Posterior vena cava (tissue), 2 donors: ENCODE measurements at places on chromosomes 1 and 21. TPM values are rescaled to one million over a fixed set of nuclear protein-coding genes. Genes with fewer than 3 reads are reported as not detected.
A peak's percentile ranks its signal among the peaks of the same experiment; 100 is the strongest.

The KRTAP10-10 gene
- not detected for total RNA-seq

The TINAGL1 gene
- total RNA-seq = 123 TPM

The NCF2 gene
- total RNA-seq = 26.2 TPM

The CLCA4 gene
- total RNA-seq = not detected

DNA sequence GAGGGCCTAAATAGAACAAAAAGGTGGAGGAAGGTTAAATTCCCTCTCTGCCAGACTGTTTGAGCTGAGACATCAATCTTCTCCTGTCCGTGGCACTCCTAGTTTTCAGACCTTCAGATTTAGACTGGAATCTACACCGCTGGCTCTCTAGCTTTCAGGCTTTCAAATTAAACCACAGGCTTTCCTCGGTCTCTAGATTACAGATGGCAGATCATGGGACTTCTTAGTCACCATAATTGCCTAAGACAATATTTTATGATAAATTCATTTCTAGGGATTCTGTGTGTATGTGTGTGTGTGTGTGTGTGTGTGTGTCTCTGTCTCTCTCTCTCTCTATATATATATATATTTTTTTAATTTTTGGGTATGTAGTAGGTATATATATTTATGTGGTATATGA, 428.7 kb downstream of the PLA2G4A start:
- DNase-seq = no peak

DNA sequence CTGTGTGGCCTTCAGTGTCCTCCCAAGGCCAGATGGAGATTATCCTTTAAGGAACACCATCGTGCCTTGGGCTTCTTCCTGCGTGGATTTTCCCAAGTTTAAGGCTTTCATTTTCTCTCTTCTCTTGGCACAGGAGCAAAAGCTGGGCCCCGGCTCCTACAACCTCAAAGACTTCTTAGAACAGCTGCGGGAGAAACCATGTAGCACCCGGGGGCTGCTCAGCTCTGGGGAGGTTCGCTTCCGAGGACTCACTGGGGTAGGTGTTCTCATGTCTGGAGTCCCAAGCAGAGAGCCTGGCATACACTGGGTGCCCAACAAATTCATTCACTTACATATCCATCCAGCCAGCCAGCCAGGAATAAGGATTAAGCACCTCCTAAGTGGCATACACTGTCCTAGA, 6.6 kb upstream of the TTC22 start:
- DNase-seq = peak; percentile 31

DNA sequence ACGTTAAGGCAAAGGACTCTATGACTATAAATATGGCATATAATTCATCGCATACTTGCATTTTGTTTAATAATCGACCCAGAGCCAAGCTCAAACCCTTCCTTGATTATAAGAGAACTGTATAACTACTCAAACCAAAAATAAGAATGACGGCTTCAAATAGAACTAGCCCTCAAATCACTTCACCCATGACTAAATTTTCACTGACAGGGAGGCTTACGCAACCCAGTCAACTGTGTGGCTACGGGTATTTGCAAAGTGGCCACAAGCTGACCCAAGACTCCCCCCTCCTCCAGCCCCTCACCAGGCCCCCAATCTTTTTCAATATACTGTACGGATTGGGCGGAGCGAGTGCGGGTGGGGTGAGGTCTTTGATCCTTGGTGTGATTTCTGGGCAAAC, 268.3 kb downstream of the ASTN1 start:
- DNase-seq = no peak

DNA sequence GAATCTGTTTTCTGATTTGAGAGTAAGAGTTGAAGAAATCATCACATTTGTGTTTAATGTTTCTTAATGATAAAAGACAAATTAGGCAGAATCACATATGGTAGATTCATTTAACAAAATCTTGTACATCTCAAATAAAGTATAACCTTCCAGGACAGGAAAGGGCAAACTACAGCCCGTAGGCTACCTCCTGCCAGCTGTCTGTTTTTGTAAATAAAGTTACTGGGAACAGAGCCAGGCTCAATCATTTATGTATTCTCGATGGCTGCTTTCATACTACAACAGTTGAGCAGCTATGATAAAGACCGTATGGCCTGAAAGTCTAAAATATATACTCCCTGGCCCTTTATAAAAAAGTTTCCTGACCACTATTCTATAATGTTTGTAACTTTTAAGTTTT, 204.1 kb downstream of the COL24A1 start:
- DNase-seq = no peak

GRCh38 chr1:109906160-109906838, 4.3 kb upstream of the CSF1 start:
- DNase-seq = no peak

- no peak for DNase-seq
Measured at GRCh38 chr1:24695202-24695974, 49.9 kb upstream of the CLIC4 start.

DNA sequence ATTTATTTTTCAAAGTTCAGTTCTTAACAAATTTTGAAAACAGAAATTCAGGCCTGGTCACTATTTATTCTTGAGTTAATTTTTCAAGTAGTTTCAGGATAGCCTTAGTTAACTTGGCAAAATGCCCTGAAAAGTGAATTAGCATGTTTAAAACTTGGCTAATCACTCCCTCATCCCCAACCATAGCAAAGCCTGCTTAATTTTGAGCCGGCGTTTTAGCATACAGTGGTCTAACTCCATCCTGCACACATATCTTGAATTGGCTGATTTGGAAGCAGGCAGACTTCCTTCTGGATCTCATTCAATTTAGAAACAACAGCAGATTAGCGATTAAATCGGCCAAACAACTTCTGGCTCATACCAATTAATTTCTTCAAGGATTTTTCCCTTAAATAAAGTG, 439.2 kb downstream of the PTBP2 start:
- no peak for DNase-seq

- DNase-seq = no peak
Measured at GRCh38 chr1:68808351-68808750, 311.5 kb upstream of the DEPDC1 start.
